A549 treated with RU486 at 1 μM for 4 hours (cell line): ENCODE measurements at places on chromosomes 12 and 14. TPM values are rescaled to one million over a fixed set of nuclear protein-coding genes. Genes with fewer than 3 reads are reported as not detected.

KRT73 gene
- total RNA-seq, result not detected in 5 replicates

TCL1B gene
- total RNA-seq, result not detected in 5 replicates

CD27 gene
- total RNA-seq, result not detected in 5 replicates

R3HDM2 gene
- 7.7 to 10.4 TPM (median 9.5 TPM) in 5 replicates for total RNA-seq

LMNTD1 gene
- total RNA-seq, result not detected in 5 replicates

RTN1 gene
- total RNA-seq, result 0.06 TPM in 1 of 5 replicates, not detected in the others

KLRB1 gene
- not detected in 5 replicates for total RNA-seq

KCNC2 gene
- not detected in 5 replicates for total RNA-seq

SERPINA3 gene
- 6.1 to 7.6 TPM (median 6.6 TPM) in 5 replicates for total RNA-seq

CACNA2D4 gene
- not detected in 5 replicates for total RNA-seq

KIF5A gene
- total RNA-seq, result 0.14 to 0.27 TPM (median 0.24 TPM) in 5 replicates

LMO3 gene
- total RNA-seq, result not detected in 5 replicates

ACACB gene
- 3.6 to 8.3 TPM (median 6.5 TPM) in 5 replicates for total RNA-seq

PTPRB gene
- total RNA-seq, result 0.69 to 1.1 TPM (median 0.86 TPM) in 5 replicates

CFAP54 gene
- 0.91 to 1.4 TPM (median 1.1 TPM) in 5 replicates for total RNA-seq

CRIP1 gene
- total RNA-seq, result 1,579 to 1,853 TPM (median 1,750 TPM) in 5 replicates

NKX2-1 gene
- 0.07 TPM in 1 of 5 replicates, not detected in the others for total RNA-seq

PSMB5 gene
- total RNA-seq, result 311 to 330 TPM (median 317 TPM) in 5 replicates

LRTM2 gene
- total RNA-seq, result not detected in 5 replicates

NXPH4 gene
- total RNA-seq, result 3.9 to 6.8 TPM (median 5.6 TPM) in 5 replicates

ACOT4 gene
- 1.5 to 2.8 TPM (median 2.1 TPM) in 5 replicates for total RNA-seq

EVL gene
- 19.1 to 27.3 TPM (median 25.2 TPM) in 5 replicates for total RNA-seq

ANKLE2 gene
- total RNA-seq, result 74.0 to 84.5 TPM (median 80.3 TPM) in 5 replicates

MTHFD1 gene
- total RNA-seq, result 104 to 124 TPM (median 123 TPM) in 5 replicates

KERA gene
- not detected in 5 replicates for total RNA-seq

CPM gene
- 4.7 to 9.4 TPM (median 8.7 TPM) in 5 replicates for total RNA-seq

DIO2 gene
- 6.0 to 10.7 TPM (median 6.5 TPM) in 5 replicates for total RNA-seq

AKAP5 gene
- 0.18 to 0.50 TPM (median 0.37 TPM) in 5 replicates for total RNA-seq

MYF6 gene
- not detected in 5 replicates for total RNA-seq

RASSF3 gene
- total RNA-seq, result 27.0 to 31.4 TPM (median 30.7 TPM) in 5 replicates

BICDL1 gene
- total RNA-seq, result 2.3 to 4.5 TPM (median 4.1 TPM) in 5 replicates

CD163L1 gene
- total RNA-seq, result 0.13 to 0.81 TPM (median 0.53 TPM) in 5 replicates

ATP2B1 gene
- 58.0 to 82.3 TPM (median 66.5 TPM) in 5 replicates for total RNA-seq

RBM19 gene
- 15.6 to 17.4 TPM (median 16.9 TPM) in 5 replicates for total RNA-seq

OR5AU1 gene
- total RNA-seq, result not detected in 5 replicates

PTCSC3 gene
- total RNA-seq, result not detected in 5 replicates

SLC22A17 gene
- total RNA-seq, result 5.2 to 8.9 TPM (median 6.8 TPM) in 5 replicates

OR4K13 gene
- not detected in 5 replicates for total RNA-seq

SAMD15 gene
- 1.4 to 3.3 TPM (median 2.1 TPM) in 5 replicates for total RNA-seq

GLIPR1L1 gene
- total RNA-seq, result not detected in 5 replicates

MYO1A gene
- 0.07 to 0.38 TPM (median 0.17 TPM) in 3 of 5 replicates, not detected in the others for total RNA-seq

SPTSSA gene
- 15.0 to 28.8 TPM (median 25.2 TPM) in 5 replicates for total RNA-seq

KRT78 gene
- total RNA-seq, result 0.08 TPM in 1 of 5 replicates, not detected in the others

SPATA7 gene
- 2.5 to 4.9 TPM (median 4.0 TPM) in 5 replicates for total RNA-seq

RNASE7 gene
- not detected in 5 replicates for total RNA-seq

SERPINA9 gene
- not detected in 5 replicates for total RNA-seq

KRT7 gene
- 3,887 to 4,969 TPM (median 4,700 TPM) in 5 replicates for total RNA-seq

TSPAN8 gene
- 0.23 to 0.67 TPM (median 0.44 TPM) in 3 of 5 replicates, not detected in the others for total RNA-seq

HOXC12 gene
- not detected in 5 replicates for total RNA-seq

NKX2-8 gene
- total RNA-seq, result 1.5 to 4.3 TPM (median 3.5 TPM) in 5 replicates

AKAP6 gene
- total RNA-seq, result 0.15 to 0.96 TPM (median 0.70 TPM) in 5 replicates

KRT2 gene
- total RNA-seq, result 0.05 TPM in 1 of 5 replicates, not detected in the others

OLR1 gene
- total RNA-seq, result 1.0 to 2.1 TPM (median 1.2 TPM) in 5 replicates

DCAF11 gene
- 19.5 to 23.6 TPM (median 20.5 TPM) in 5 replicates for total RNA-seq

RNASE3 gene
- total RNA-seq, result not detected in 5 replicates
